ENCODE measurements at places on chromosomes 5 and 9. TPM values are rescaled to one million over a fixed set of nuclear protein-coding genes. Genes with fewer than 3 reads are reported as not detected.

- H3K36me3 ChIP-seq, result peaks cover under 1% of the 10 kb centered on the region
- no peak for DNase-seq
- no peak overlapping the region for H3K4me3 ChIP-seq
- H3K4me1 ChIP-seq, result peaks cover under 1% of the 10 kb centered on the region
These were observed 18.1 kb upstream of the RNF145 start for GRCh38 chr5:159227452-159227851.

DNA sequence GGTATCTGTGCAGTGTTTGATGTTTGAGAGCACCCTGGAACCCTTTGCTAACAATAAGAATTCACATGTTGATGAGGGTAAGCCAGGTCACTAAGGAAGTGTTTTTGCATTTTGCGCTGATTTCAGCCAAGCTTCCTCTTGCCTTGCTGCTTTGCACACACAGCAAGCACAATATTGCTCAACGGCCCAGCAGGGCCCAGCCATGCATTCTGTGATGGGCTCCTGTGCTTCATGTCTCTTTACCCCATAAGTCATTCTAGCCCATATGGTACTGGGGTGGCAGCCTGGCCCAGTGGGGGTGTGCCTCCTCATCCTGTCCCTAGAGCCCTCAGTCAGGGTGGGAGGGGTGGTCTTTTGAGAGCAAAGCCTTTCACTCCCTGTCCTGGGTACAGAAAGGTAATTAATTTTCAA lies 481.3 kb downstream of the GADD45G start:
- no peak overlapping the region for H3K4me3 ChIP-seq
- DNase-seq, result no peak
- H3K36me3 ChIP-seq, result no peaks in the 10 kb centered on the region
- H3K27me3 ChIP-seq, result peaks cover 53% of the 10 kb centered on the region
- H3K27ac ChIP-seq, result no peak overlapping the region

- peak overlapping the region; percentile 90 for H3K27ac ChIP-seq
- H3K4me3 ChIP-seq, result peak overlapping the region; percentile 71
- H3K36me3 ChIP-seq, result peaks cover 26% of the 10 kb centered on the region
- H3K4me1 ChIP-seq, result peaks cover 35% of the 10 kb centered on the region
These were observed 154.0 kb downstream of the PIK3R1 start for GRCh38 chr5:68369457-68370125.

DNA sequence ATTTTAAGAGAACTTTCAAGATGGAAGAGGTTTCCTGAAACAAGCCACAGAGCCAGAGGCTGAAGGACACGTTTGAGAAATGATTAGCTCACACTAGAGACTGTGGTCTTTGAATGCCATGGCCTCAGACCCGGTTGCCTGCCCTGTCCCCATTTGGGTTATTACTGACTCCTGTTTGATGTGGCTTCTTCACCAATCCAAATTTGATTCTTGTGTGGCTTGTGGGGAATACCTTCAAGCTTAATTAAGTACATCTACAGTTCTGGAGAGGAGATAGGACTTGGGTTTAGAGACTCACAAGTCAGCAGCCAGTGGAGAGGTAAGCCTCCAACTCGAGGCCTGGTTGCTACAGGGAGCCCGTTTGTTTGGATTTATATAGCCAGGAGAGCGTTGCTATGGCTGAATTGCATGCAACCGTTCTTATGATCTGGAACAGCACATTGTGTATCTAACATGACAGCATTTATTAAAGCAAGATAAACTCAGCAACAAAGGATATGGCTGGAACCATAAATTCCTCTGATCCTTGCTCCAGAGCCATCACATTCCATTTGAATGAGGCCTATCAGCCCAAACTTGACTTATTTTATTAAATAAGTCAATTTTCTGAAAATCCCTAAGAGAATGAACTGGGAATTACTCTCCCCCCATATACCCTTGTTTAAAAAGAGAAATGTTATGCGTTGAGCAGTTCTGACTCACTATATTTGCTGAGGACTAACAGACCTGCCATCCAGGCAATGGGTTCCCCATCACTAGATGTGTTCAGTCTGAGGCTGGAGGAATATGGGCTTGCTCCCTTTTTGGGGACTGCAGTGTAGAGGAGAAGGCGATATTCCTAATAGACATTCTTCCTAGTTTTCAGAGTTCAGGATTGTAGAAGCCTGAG lies 88.4 kb upstream of the TNFSF8 start:
- H3K4me3 ChIP-seq, result no peak overlapping the region
- peaks cover 2% of the 10 kb centered on the region for H3K27me3 ChIP-seq
- no peak for DNase-seq
- H3K27ac ChIP-seq, result no peak overlapping the region

DNA sequence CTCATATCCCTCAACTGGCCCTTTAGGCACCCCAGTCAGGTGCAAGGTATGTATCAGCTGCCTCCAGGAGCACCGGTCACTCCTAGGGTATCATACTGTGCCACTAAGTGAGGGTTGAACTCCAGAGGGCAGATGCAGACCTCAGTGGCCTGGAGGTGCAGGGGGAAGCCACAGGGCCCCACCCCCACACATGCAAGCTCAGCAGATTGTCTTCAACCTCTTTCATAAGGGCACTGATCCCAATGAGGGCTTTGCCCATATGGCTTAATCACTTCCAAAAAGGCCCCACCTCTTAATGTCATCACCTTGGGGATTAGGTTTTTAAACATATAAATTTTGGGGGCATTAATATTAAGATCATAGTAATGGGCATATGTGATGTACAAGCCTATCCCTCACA lies 28.2 kb downstream of the BAAT start:
- H3K4me3 ChIP-seq, result no peak overlapping the region
- H3K36me3 ChIP-seq, result no peaks in the 10 kb centered on the region
- H3K27me3 ChIP-seq, result no peaks in the 10 kb centered on the region
- H3K27ac ChIP-seq, result no peak overlapping the region

DNA sequence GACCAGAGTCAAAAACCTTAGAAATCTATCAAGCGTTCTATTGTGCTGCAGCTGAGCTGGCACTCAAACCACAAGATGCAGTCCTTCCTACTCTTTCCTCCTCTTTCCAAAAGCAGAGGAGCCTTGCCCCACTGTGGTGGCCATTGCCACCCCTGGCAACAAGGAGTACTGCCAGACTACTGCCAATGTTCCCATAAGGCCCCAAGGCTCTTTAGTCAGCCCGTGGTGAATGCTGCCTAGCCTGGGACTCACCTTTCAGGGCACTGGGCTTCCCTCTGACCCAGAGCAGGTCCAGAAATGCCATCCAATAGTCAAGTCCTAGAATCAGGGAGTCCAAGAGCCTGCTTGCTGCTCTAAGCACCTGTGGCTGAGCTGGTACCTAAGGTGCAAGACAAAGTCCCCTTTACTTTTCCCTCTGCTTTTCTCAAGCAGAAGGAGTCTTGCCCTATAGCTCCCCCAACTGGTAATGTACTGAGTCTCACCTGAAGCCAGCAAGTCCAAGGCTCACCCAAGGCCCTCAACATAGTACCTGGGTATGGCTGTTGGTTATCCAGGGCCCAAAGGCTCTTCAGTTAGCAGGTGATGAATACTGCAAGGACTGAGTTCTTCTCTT lies 219.4 kb downstream of the ATPSCKMT start:
- no peaks in the 10 kb centered on the region for H3K27me3 ChIP-seq
- H3K4me3 ChIP-seq, result no peak overlapping the region
- no peaks in the 10 kb centered on the region for H3K36me3 ChIP-seq
- no peak for DNase-seq

DNA sequence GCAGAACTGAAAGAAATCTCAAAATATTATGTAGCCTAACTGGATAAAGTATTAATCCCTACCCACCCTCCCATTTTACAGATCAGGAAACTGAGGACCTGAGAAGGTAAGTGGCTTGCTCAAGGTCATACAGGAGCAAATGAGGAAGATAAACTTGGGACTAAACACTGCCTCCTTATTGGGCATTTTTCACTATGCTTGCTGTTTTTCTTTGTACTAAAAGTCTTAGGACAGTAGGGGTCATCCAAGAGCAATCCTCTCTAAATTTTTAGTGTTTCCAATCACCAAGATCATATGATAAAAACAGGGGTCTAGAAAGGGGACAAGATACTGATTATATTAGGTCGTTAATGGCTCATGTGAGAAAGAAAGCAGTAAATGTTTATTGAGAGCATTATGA lies 80.8 kb downstream of the RORB start:
- H3K27ac ChIP-seq, result no peak overlapping the region
- H3K4me1 ChIP-seq, result no peaks in the 10 kb centered on the region
- no peaks in the 10 kb centered on the region for H3K36me3 ChIP-seq
- H3K4me3 ChIP-seq, result no peak overlapping the region

DNA sequence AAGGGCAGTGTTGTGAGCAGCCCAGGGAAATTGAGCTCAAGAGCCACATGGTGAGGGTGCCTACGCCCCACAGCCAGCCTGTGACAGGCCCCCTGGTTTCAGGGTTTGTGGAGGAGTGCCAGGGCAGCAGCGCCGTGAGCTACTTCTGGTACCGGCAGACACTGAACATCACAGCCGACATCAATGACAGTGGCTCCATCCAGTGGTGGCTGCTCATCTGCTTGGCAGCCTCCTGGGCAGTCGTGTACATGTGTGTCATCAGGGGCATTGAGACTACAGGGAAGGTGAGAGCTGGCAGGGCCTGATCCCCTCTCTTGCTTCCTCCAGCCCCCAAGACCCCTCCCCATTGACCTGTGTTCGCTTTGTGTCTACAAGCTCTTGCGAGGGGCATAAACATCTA lies 10.2 kb downstream of the SLC6A18 start:
- H3K4me3 ChIP-seq, result no peak overlapping the region
- no peaks in the 10 kb centered on the region for H3K36me3 ChIP-seq
- no peak overlapping the region for H3K27ac ChIP-seq
- H3K27me3 ChIP-seq, result peaks cover 6% of the 10 kb centered on the region
- DNase-seq, result no peak

GRCh38 chr9:127225801-127226625 lies 38.6 kb upstream of the GARNL3 start:
- no peak for DNase-seq
- H3K36me3 ChIP-seq, result no peaks in the 10 kb centered on the region
- peak overlapping the region; percentile 45 for H3K27ac ChIP-seq
- peaks cover 31% of the 10 kb centered on the region for H3K27me3 ChIP-seq

- peaks cover 8% of the 10 kb centered on the region for H3K4me1 ChIP-seq
- no peak overlapping the region for H3K4me3 ChIP-seq
- H3K27me3 ChIP-seq, result no peaks in the 10 kb centered on the region
- DNase-seq, result no peak
These were observed 69.9 kb downstream of the RCL1 start for GRCh38 chr9:4862506-4863250.

DNA sequence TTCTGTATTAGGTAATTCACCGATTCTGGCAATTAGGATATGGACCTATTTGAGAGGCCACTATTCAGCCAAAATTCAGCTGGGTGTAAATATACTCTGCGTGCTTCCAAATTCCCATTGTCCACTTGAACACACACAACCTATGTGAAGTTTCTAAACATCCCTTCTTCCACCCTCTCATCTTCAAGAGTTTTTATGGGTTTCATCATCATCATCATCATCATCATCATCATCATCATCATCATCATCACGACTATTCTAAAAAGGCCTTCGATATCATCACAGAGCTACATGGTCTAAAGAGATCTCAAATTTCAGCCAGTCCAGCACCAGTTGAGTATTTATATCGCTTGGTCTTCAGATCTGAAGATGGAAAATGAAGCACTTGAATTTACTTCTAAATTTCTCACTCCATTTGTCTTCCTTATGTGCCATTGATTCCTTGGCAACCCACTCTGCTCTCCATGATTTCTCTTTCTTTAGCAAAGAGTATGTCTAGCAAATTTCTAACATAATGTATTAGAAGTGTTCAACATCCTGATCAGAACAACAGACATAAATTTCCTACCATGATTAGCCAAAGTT lies 49.2 kb upstream of the HMHB1 start:
- DNase-seq, result no peak
- no peak overlapping the region for H3K27ac ChIP-seq
- H3K4me3 ChIP-seq, result no peak overlapping the region
- no peaks in the 10 kb centered on the region for H3K4me1 ChIP-seq

DNA sequence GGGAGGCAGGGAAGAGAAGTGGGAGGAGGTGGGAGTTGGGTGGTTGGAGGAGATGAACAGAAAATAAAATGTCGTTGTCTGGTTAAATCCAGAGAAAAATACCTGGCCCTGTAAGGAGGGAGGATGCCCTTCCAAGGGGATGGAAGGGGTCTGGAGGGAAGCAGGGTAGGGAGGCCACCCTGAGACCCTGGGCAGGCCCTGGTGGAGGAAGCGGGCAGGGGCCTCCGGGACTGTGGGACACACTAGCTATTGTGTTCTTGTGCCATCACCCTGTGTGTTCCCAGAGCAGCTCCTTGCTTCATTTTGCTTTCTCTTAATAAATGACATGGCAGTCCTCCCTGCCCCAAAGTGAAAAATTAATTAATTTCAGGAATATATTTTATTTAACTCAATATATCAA lies 11.8 kb upstream of the CD180 start:
- H3K27me3 ChIP-seq, result no peaks in the 10 kb centered on the region
- peaks cover 58% of the 10 kb centered on the region for H3K4me1 ChIP-seq
- peak overlapping the region; percentile 35 for H3K4me3 ChIP-seq
- peak overlapping the region; percentile 88 for H3K27ac ChIP-seq

GRCh38 chr9:132901858-132902831 lies 23.4 kb downstream of the SPACA9 start:
- H3K27ac ChIP-seq, result peak overlapping the region; percentile 43
- no peak overlapping the region for H3K4me3 ChIP-seq
- peaks cover 14% of the 10 kb centered on the region for H3K4me1 ChIP-seq
- H3K27me3 ChIP-seq, result no peaks in the 10 kb centered on the region
- peaks cover 13% of the 10 kb centered on the region for H3K36me3 ChIP-seq

The KLF4 gene
- 0.20 TPM for total RNA-seq

The NDFIP1 gene
- total RNA-seq, result 62.3 TPM

The ANKDD1B gene
- 0.26 TPM for total RNA-seq

The SCGB3A2 gene
- total RNA-seq, result not detected

The RUSC2 gene
- 2.3 TPM for total RNA-seq

The CATSPER3 gene
- 0.40 TPM for total RNA-seq

The ORM1 gene
- total RNA-seq, result not detected

All from activated naive CD8-positive, alpha-beta T cell treated with anti-CD3 and anti-CD28 coated beads, Interleukin-2, amount 10 ng/mL, durations not matched to agents 7 days and 5 days (primary cell).